D721Med (cell line): ENCODE measurements at places on chromosomes 4 and X.

DNA sequence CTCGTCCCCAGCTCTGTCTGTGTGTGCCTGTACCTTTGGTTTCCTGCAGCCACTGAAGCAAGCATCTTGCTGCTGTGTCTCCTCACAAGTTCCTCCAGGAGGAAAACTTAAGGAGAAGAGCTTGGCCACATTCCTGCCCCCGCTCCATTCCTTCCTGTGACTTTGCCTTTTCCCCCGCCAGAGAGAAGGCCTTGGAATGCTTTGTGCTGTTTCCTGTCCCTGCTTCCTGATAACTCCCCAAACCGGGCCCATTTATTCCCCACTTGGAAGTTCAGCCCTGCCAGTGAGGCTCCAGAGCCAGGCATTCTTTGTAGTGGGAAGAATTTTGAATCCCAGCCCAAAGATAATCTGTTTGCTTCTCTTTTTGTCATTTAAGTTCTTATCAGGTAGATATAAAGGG, 33.1 kb downstream of the SMIM10L2A start:
- no peak for DNase-seq

DNA sequence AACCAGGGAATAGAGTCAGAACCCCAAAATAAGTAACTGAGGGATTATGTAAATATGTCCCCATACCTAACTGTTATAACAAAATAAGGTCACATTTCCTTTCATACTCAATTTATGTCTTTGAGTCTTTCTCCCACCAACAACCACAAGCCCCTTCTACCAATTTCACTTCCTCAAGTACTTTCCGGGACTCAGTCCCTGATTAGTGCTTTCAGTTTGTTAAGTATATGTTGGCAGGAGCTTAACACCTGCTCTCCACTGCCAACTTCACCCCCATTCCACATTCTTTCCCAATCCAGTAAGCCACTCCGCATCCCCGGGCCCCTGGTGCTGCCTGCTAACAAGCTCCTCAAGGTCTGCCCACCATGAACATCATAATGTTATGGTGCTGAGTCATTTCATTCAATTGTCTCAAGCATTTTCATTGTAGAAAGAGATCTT, 71.3 kb upstream of the SPRY1 start:
- DNase-seq, result no peak

- DNase-seq, result no peak
Measured at GRCh38 chrX:110803506-110803905, 7.9 kb upstream of the CHRDL1 start.

GRCh38 chr4:154626793-154627484, 14.5 kb upstream of the FGG start:
- no peak for DNase-seq

- no peak for DNase-seq
Measured at GRCh38 chrX:151825007-151825406, 87.7 kb upstream of the MAGEA4 start.

DNA sequence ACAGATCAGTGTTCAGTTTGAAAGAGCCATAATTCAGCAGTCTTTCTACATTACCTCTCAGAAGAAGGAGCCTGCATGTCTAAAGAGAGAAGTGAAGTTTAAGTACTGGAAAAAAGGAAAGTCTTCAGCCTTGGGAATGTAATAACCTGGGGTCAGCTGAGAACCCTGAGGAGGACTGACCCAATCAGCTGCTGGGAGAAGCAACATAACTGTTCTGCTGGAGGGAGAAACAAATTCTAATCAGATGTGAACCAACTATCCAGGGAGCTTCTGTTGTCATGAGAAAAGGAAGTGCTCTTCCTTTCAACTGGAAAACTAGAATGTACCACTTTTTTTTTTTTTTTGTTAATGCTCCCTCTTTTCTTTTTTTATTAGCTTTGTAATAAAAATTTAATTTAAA, 64.5 kb upstream of the PDE5A start:
- DNase-seq, result no peak

- DNase-seq, result no peak
Measured at GRCh38 chrX:101419489-101419888, 11.5 kb downstream of the HNRNPH2 start.

- DNase-seq, result no peak
Measured at GRCh38 chr4:106369456-106370060, 980 bp upstream of the GIMD1 start.

DNA sequence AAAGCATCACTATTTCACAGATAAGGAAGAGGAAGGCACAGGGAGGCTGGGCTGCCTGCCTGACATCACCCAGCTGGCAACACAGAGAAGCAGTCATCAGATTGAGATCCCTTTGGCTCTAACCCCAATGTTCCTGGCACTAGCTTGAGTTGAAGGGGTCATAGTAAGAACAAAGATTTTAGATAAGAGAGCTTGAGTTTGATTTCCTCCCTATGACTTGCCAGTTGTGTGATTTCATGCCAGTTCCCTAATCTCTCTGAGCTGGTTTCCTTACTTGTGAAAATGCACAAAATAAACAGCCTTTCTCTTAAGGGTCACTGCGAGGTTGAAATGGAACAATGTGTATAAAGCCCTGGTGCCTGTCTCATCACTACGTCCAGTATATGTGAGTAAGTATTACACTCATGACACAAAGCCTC, 475.4 kb upstream of the HS3ST1 start:
- DNase-seq, result no peak

- no peak for DNase-seq
Measured at GRCh38 chrX:19555236-19555635, 39.9 kb upstream of the MAP3K15 start.

GRCh38 chr4:62324215-62324614, 1124.1 kb downstream of the ADGRL3 start:
- DNase-seq, result no peak

DNA sequence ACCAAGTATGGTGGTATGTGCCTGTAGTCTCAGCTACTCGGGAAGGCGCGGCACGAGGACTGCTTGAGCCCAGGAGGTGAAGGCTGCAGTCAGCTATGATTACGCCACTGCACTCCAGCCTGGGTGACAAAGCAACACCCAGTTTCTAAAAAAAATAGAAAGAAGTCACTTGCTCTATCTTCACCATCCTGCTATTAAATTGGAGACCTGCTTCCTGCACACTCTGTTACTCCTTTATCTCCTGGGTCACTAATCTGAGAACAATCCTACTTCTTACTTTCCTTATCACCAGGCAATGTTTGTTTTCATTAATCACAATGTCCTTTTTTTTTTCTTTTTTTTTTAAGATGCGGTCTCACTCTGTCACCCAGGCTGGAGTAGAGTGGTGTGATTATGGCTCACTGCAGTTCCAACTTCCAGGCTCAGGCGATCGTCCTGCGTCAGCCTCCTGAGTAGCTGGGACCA, 16.2 kb downstream of the PRKX start:
- DNase-seq, result no peak

DNA sequence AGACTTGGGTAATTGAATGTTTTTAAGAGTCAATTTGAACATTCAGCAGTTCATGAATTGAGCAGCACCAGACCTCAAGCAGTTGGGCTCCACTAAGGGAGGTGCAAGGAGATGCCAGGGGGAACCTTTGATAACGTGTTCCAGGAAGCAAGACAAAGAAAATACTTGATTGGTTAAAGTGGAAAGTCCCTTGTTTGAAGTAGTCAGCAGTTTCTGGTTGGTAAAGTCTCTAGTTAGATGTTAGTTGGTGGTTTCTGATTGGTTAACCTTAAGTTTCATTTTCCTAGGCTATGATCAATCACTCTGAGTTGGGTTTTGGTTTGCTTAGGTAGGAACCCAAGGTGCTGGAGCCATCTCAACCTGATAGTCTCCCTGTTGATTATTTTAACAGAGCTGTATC, 4.0 kb downstream of the HERC6 start:
- no peak for DNase-seq

- no peak for DNase-seq
Measured at GRCh38 chrX:24498181-24498580, 33.1 kb downstream of the PDK3 start.

DNA sequence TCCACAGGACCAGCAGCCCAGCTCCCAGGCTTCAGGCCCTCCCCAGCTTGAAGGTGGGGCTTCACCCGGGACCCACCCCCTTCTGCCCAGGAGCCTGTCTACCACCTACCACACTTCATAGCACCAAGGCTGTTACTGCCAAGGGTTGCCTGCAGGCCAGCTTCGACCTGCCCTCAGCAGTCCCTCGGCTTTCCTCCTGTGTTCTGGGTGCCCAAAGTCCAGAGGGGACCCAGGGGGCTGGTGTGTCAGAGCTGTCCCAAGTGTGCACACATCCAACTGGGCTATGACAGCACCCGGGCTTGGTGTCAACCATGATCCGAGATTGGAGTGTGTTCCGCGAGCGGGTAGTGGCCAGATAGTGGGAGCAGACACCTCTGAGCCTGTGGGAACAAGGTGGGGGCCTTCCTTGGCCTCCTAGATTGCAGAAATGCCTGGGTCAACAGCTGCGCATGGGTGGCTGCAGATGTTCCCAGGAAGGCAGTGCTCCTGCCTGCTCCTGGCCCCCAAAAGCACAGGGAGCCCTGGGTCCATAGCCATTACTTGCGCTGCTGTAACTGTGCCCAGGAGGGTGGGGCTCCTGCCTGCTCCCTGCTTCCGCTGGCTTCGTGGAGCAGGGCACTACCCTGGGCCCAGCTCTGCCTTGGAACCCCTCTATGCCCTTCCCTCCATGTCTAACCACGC, 16.8 kb downstream of the SULT1B1 start:
- DNase-seq, result no peak

DNA sequence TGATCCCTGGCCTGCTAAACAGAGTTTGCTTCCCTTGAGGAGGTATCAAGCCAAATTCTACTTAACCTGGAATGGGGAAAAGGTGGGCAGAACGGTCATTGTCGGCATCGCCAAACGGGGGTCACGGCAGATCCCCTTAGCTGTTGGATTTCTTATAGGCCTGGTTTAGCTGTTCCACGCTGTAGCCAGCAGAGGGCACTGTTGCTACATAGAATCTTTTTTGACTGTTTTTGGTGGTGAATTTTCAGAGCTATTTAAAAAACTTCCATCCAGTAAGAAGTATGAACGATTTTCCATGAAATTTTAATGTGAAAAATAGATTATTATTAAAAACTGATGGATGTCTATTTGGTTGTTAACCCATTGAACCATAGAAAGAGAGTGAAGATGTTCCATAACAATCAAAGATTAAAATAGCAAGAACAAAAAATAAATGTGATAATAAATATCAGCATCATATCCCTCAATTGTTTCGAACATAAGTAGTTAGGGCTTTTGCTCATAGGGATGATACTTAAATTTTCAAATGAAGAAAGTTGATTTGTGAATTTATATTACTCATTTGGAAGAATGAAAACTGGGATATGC, 56.6 kb downstream of the LINC00632 start:
- no peak for DNase-seq

- no peak for DNase-seq
Measured at GRCh38 chr4:112813790-112814189, 176.8 kb downstream of the LARP7 start.

DNA sequence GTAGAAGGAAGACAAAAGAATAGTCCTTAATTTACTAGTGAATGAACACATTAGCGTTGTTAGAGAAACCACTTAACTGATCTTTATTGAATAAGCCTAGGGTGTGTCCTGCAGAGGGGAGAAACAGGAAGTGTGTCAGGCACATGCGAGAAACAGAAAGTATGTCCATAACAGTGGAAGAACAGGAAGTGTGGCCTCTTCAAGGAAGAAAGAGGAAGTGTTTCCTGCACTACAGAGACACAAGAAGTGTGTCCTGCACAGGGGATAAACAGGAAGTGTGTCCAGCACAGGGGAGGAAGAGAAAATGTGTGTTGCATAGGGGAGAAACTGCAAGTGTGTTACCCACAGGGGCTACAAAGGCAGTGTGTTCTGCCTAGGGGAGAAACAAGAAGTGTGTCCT, 539.6 kb upstream of the PRKX start:
- no peak for DNase-seq

DNA sequence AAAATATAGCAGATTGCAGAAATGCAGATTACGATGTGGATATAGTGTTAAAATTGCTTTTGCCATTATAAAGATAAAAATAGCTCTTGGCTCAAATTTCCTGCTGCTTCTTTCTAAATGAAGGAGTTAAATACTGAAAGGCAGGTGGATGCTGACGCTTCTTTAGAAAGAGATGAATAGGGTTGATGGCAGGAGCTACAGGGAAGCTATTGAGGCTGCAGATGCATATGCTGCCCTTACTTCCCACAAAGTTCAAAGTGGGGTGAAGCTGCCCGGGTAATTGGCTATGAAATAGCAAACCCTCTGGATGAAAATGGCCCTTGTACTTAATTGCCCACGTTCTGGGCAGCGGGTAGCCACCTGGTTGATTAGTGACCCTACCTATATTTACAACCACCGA, 379.5 kb downstream of the ZIC3 start:
- DNase-seq, result no peak

GRCh38 chrX:83906921-83907320, 46.0 kb downstream of the CYLC1 start:
- no peak for DNase-seq

DNA sequence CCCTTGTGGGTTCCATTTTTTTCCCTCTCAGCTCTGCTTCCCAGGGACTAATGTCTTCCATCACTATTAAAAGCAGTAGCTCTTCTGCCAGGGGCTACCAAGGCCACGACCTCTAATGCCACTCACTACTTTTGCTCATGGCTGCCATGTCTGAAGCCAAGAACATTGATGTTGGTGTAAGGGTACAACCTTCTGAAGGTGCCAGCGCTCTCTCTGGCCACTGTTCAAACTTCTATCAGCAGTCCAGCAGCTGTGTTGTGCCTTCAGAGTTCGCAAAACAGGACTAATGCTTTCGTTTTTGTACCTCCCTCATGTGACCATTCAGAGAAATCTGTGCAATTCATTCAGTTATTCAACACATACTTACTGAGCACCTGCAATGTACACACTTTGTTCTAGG, 121.5 kb upstream of the ENPEP start:
- DNase-seq, result no peak

- DNase-seq, result no peak
Measured at GRCh38 chr4:137950286-137950685, 291.9 kb downstream of the SLC7A11 start.

- DNase-seq, result no peak
Measured at GRCh38 chr4:67403342-67403741, 142.0 kb downstream of the CENPC start.

GRCh38 chr4:11919316-11919715, 490.6 kb upstream of the HS3ST1 start:
- no peak for DNase-seq

GRCh38 chr4:141132072-141132708, 1.1 kb downstream of the RNF150 start:
- no peak for DNase-seq

DNA sequence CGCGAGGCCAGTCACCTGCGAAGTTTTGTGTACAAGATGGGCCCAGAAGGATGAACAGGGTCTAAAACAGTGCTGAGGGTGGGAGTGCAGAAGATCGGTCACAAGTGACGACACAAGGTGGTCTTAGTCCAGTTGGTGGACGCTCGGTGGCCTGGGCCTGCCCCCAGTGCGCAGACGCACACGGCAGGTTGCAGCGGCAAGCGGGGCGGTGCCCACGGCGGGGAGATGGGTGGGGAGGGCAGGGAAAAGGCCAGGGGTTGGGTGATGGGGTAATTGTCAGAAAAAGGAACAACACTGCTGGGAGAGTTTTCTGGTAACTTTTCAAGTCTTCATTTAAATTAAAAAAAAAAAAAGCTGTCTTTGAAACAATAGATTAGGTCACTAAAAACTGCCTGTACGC, 1.0 kb upstream of the PRDX4 start:
- DNase-seq, result no peak
